ENCODE measurements at places on chromosomes 12 and 14. TPM values are rescaled to one million over a fixed set of nuclear protein-coding genes. Genes with fewer than 3 reads are reported as not detected.

DNA sequence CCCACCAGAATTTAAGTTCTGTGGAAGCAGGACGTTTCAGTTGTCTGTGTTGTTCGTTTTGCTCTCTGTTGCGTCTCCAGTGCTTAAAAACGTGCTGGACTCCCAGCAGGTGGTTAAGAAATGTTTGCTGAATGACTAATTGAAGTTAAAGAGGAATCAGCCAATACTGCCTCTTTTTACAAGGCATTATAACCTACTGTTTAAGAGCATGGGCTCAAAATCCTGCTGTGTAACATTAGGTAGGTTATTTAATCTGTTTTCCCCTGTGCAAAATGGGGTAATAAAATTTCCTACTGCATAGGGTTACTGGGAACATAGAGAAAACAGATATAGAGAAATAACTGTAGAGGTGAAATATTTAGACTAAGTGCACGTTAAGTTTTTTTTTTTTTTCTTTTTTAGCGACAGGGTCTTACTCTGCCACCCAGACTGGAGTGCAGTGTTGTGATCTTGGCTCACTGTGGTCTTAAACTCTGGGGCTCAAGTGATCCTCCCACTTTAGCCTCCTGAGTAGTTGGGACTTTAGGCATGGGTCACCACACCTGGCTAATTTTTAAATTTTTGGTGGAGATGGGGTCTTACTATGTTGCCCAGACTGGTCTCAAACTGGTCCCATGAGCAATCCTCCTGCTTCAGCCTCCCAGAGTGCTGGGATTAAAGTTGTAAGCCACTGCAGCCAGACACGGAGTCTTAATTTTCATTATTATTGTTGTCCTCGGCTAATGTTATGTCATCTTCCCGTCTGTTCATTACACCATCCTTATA lies 139.4 kb upstream of the PRICKLE1 start:
- DNase-seq = no peak

DNA sequence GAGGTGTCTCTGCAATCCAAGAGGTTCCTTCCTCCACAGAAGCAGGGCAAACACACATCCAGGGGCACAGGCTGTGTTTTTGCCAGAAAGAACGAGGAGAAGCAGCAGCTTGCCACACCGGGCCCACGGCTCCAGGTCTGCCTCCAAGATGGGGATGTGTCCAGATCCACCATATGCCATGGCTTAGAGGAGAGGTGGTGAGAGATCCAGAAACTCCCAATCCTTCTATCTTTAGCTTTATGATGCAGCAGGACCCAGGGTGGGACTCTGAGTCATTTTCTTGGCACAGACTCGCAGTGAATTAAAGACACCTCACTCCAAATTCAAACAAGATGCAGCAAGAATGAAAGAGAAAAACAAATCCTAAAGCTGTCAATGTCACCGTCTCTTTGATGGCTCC lies 481.4 kb upstream of the TMEM132C start:
- no peak for DNase-seq

The CAPZA3 gene
- 3.5 TPM for total RNA-seq

The C14orf180 gene
- total RNA-seq = 32.3 TPM

The GALNT8 gene
- total RNA-seq = 1.3 TPM

The B4GALNT3 gene
- total RNA-seq = 4.6 TPM
